NCI-H82 (cell line): ENCODE measurements at places on chromosomes 12 and 14.

DNA sequence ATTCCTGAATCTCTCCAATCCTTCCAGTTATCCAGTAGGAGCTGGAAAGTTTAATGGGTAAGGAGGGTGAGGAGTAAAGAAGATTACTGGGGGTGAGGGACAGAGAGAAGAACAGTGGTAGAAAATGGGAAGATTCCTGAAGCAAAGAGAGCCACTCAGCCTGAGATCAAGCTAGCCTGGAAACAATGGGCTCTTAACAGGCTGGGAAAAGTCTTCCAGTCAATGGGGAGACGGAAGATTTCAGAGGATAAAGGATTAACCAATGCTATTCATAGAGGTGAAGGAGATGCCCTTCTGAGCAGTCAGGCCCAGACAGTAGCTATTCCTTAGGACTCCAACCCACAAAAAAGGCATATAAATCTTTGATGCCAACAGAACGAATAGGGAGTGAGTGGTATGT is 14.8 kb downstream of the GDF11 start:
- peak; percentile 25 for DNase-seq

DNA sequence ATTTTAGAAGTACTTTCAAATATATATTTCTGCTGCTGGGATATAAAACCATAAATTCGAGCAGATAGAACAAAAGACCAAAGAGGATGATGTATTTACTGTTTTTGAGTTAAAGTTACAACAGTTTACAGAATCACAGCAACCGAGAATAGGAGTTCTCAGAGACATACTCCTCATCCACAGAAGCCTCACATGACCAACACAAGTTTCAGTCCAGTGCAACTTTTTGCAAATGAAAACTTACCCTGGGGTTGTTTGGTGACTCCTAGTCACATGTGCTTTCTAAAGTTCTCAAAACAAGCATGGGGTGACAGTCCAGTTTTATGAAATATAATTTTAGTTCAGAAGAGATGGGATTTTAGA is 117.1 kb downstream of the PRKCH start:
- DNase-seq: no peak

GRCh38 chr12:112905451-112906089 is 1.2 kb upstream of the OAS1 start:
- DNase-seq: no peak

GRCh38 chr14:29856516-29856915 is 71.1 kb downstream of the PRKD1 start:
- DNase-seq: no peak

DNA sequence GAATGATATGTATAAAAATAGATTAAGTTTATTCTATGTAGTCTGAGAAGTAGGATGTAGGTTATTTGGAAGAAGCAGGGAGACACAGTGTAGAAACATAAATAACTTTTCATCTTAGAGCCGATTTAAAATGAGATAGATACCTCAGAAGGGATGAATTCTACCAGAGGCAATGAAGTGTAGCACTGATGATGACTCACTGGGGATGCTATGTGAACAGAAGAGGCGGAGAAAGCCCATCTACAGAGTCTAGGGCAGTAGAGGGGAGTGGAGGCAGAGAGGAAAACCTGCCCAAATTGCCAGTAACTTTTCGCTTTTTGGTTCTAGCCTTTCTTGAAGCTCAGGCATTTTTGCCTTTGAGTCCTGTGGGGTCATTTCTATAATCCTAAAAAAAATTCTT is 451.8 kb downstream of the ATP23 start:
- DNase-seq: no peak
